ENCODE measurements at places on chromosomes 5 and 9.
A peak's percentile ranks its signal among the peaks of the same experiment; 100 is the strongest.

DNA sequence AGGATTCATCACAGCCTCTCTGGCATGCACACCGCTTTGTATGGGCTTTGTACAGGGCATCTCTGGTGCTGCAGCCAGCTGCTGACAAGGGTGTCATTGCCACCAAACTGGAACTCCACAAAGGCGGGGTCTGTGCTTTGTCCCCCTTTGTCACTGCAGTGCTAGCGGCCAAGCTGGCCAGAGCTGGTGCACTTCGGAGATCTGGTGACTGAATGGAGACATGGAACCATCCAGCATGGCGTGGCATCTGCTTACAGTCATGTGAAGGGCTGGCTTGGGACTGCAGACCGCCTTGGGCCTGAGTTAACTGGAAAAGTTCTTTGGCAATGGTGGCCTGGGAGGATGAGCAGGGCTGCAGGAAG lies 18.7 kb upstream of the COL5A1 start:
- DNase-seq, result no peak

- no peak for DNase-seq
Observed at GRCh38 chr5:141560725-141561483, 57.9 kb downstream of the DIAPH1 start.

DNA sequence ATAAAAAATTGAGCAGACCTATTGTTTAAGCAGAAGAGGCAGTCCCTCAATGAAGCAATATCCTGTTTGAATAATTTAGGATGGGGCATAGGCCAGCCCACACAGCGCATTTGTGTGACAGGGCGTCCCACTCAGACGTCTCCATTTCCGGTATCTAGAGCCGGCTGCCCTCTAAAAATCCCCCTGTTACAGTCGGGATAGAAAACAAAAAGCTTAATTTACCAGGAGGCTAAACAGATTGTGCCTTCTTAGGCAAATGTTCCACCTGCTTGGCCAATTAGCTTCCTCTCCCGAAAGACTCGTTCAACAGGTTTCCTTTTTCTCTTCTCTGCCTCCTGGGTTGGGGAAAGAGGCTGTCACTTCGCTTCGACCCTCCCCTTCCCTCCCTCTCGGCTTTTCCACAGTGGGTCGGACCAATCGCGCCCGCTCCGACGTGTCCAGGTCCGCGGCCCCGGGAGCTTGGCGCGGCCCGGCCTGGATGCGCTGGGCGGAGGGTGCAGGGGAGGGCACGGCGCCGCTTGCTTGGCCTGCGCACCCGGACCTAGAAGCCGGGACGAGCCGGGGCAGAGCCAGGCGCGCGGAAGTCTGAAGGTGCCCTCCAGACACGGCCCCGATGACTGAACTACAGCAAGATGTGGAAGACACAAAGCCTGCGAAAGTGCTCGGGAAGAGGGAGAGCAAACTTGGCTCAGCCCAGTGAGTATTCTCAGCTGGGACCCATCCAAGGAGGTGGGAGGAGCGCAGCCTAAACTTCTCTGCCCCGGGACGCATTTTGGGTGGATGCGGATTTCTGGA lies at the start of gene GRAMD2B:
GRAMD2B (plus strand) TSS at position 416 of the 795 bp plus-strand sequence; CDS start at position 614, 198 bp downstream.
- peak; percentile 50 for DNase-seq

DNA sequence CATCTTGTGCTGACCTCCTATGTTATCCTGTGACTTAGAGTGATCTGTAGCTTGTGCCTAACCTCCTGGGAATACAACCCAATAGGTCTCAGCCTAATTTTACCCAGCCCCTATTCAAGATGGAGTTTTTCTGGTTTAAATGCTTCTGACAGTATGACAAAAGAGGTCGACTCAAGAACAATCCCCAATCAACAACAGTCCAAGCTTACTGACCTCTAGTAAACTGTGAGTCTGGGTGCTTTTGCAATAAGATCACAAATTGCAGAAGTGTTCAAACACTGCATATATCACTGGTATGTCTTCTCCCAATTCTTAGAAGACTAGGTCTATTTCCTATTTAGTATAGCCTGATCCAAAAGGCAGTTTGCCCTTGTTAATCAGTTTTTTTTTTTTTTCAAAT lies 323.5 kb upstream of the PTGER4 start:
- DNase-seq, result no peak

DNA sequence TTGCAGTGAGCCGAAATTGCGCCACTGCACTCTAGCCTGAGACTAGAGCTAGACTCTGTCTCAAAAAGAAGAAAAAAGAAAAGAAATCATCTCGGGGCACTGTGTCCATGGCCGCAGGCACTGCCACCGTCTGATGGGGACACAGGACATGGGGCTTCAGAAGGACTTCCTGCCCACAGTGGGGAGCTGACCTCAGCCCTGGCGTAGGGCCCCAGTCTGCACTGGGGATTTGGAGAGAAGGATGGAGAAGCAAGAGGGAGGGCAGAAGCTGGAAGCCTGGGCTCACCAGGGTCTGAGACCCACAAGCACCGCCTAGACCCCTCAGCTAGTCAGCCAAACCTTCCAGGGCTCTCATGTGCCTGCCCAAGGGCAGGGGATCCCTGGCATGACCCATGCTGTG lies 4.1 kb upstream of the SARDH start:
- no peak for DNase-seq

- no peak for DNase-seq
Observed at GRCh38 chr9:98640394-98640793, 68.3 kb downstream of the GABBR2 start.

GRCh38 chr9:90702441-90702955 lies 59.9 kb upstream of the DIRAS2 start:
- DNase-seq, result no peak

GRCh38 chr5:83253720-83254119 lies 176.4 kb downstream of the XRCC4 start:
- no peak for DNase-seq
